Inflammatory macrophage treated with lipopolysaccharide for 4 hours (primary cell): ENCODE measurements at places on chromosomes 1 and 21.

GRCh38 chr1:24619376-24619775, 23.7 kb upstream of the SRRM1 start:
- DNase-seq = no peak

DNA sequence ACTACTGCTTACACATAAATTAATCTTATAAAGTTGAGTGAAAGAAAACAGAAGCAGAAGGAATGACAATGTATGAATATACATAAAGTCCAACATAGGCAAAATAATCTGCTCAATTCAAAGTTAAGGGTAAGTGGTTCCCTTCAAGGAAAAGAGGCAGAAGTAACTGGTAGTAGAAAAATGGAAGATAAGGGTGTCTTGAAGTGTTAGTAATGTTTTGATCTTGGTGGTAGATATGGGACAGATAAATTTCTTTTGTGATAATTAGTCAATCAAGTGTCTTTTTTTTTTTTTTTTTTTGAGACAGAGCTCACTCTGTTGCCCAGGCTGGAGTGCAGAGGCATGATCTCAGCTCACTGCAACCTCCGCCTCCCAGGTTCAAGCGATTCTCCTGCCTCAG, 12.7 kb downstream of the USP48 start:
- DNase-seq = no peak

DNA sequence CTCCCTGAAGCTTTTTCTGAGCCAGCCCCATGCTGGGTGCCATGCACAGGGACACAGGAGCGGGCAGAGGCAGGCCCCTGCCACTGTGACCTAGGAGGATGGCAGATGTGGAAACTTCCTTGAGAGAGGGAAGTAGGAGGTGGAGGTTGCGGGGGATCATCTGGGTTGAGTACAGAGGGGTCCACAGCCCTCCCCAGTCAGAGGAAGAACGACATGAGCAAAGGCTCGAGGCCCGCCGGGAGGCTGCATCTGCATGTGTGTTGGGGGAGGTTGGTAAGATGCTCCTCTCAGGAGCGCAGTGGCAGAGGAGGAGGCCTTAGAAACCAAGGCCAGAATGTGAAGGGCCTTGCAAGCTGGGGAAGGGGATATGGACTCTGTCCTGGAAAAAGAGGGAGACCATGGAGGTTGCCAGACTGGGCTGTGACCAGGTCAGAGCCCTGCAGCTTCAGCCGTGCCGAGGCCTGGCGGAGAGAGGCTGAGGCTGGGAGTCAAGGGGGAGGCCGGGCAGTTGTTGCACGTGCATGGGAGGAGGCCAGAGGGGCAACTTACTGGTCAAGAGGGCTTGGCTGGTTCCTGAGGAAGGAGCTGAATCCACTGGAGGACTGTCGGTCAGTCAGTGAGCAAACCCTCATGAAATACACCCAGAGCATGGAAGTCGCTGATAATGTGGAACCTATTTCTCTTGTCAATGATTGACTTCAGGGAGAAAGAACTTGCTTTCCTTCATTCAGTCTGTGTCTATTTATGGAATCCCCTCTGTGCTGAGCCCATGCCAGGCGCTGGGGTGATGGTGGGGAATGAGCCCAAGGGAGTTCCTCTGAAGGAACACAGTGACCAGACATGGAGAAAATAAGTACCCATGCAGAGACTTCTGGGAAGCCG, 31.7 kb downstream of the A3GALT2 start:
- DNase-seq = no peak

GRCh38 chr1:90721210-90722194, 4.4 kb upstream of the BARHL2 start:
- DNase-seq = peak; percentile 61

DNA sequence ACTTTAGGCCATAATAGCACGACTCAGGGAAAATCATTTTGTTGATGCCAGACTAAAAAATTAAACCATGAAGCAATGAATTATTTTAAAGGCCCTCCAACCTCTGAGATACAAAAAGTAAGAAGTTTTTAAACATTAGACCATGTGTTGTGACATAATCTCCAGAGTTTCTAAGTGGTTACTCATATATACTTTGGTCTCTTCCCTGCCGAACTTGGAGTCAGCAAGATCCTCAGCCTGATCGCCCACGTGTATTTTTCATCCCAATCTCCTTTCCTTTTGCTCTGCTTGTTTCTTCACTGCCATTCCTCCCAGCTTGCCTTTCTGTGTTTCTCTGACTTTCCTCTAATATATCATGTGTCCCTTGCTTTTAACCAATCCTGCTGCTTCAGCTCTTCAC, 3.8 kb downstream of the ARV1 start:
- no peak for DNase-seq

DNA sequence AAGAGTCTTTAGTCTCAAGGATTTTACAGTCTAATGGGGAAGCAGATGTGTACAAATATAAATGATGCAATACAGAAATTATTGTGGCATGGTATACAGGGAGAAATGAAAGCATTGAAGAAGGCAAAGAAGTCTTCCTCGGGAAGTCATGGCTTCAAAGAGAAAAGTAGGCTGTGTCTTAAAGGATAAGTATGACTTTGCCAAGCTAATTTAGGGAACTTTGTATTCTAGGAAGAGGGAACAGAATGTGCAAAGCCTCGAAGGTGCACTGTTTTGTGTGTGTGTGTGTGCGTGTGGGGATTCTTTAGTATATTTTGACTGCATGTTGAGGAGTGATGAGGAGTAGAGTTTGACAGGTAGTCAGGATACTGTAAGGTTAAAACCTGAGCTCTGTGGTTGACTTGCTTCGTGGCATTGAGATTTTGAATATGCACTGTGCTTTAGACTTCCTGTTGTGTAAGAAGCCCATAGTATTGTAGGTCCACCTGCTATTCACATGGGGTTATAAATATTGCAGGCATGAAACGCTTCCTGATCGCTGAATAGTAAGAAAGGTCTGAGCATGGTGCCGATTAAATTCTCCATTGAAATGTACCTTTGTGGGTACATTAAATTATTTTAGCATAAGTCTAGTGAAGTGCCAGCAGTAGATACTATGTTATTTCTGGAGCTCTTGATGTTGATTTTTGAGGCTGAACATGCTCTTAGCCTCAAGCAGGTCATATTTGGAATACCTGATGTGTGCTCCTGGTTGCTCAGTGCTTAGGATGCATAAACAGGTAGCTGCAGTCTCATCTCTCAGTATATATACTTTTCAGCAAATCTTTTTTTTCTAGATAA, 8.0 kb downstream of the SMAP2 start:
- peak; percentile 83 for DNase-seq

GRCh38 chr21:43645136-43645891, 14.0 kb downstream of the HSF2BP start:
- DNase-seq = peak; percentile 91

- peak; percentile 33 for DNase-seq
Measured at GRCh38 chr1:30111431-30111830, 612.0 kb downstream of the MATN1 start.

DNA sequence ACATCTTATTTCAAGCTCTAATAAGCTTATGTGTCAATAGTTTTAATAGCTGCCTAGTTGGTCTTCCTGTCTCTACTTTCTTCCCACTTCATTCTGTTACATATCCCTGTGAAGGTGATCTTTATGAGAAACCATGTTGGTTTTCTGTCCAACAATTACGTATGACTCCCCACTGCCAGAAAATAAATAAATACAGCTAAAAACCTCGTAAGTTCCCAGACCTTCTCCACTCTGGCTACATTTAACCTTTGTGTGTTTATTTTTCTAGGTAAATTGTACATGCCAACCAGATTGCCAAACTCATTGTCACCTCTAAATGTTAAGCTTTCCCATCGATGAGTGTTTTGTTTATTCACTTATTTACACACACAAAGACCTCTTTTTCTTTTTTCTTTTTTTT, 147.2 kb downstream of the CRB1 start:
- no peak for DNase-seq

DNA sequence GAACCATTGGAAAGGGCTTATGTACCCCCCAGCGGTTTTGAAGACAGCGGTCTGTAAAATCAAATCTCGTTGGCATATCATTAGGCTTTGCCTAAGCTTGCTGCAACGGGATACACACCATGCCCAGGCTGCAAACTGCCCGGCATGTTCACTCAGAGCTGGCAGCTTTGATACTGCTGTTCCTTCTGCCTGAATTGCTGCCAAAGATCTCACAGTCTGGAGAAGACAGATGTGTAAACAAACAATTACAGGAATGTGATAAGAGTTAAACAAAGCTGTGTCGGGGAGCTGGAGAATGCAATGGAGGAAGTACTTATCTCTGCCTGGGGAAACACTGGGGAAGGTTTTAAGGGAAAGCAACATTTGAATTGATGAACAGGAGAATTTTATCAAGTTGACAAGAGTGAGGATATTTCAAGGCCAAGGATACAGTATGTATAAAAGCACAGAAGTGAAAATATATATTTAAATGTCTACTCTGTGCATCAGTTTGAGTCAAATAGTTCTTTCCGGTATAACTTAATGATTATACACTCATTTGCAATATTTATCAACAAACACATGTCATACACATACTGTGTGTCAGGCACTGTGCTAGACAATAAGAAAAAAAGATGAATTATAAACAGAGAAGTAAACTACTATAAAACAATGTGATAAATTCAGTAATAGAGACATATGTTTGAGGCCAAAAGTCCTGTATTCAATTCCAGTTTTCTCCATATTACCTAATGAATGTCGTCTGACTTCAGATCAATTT, 29.9 kb downstream of the CHML start:
- DNase-seq = no peak

GRCh38 chr1:169024800-169025271, 81.7 kb upstream of the ATP1B1 start:
- DNase-seq = no peak

DNA sequence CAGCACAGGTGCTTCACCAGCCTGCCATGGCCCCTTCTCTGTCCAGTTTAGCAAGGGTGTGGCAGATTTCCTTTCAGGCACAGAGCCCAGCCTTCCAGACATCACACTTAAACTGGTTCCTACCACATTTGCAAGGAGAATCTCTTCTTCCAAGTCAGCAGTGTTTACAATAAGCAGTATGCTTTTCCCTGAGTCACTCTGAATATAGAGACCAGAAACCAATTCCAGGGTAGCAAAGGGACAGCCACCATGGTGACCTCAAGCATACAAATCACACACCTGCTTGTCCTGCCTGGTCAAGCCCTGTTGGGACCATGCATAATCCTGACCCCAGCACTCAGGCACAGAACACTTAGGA, 8.7 kb upstream of the CBR3 start:
- no peak for DNase-seq

GRCh38 chr1:30447080-30447479, 276.3 kb downstream of the MATN1 start:
- DNase-seq = no peak

DNA sequence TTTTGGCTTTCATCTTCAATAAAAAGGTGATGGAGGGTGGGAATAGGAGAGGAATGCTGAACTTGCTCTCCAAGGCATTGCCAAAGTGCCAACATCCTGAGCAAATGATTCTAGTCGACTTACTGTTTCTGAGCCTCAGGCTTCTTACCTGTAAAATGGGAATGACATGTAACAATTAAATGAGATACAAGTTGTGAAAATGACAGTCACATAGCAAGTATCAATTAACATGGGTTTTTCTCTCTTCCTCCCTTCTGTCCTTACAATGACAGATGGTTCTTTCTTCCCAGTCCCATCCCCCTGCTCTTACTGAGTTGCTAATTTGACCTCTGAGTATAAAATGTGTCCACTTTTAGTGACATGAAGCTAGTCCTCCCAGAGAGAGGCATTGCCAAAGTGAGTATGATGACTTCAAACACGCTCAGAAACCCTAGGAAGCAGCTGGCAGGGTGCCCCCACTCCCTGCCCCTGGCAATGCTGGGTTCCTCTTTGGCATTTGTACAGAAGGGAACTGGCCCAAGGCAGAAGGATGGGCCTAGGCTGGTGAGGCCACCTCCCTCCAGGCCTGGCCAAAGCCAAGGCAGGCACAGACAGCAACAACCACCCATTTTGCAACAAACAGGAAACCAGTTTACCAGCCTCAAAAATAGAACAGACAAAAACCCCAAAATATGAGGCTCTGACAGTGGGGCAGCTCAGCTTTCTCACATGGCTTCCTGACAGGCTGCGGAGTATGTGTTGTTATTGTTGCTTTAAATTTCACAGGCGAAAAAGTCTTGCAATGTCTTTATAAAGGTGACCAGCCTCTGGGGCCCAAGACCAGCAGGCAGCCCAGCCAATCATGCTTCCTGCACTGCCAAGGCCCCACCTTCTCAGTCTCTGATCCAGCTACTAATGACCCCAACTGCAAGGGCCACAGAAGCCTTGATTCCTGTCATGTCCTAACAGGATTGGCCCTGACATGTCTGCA, 115.9 kb downstream of the HIVEP3 start:
- DNase-seq = peak; percentile 81

DNA sequence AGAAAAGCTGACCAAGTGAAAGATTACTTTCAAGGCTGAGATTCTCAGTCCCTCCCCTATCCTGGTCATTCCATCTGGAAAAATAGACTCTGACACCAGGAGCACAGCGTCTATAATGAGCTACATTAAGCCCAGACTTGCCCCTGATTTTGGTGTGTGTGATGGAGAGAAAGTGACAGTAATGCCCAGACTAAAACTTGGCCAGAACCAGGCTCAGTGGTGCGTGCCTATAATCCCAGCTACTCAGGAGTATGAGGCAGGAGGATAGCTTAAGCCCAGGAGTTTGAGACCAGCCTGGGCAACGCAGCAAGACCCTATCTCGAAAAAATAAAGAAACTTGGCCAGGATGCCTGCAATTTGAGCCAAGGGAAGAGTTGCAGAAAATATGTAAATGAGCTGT, 15.9 kb downstream of the PLEKHA6 start:
- DNase-seq = no peak

DNA sequence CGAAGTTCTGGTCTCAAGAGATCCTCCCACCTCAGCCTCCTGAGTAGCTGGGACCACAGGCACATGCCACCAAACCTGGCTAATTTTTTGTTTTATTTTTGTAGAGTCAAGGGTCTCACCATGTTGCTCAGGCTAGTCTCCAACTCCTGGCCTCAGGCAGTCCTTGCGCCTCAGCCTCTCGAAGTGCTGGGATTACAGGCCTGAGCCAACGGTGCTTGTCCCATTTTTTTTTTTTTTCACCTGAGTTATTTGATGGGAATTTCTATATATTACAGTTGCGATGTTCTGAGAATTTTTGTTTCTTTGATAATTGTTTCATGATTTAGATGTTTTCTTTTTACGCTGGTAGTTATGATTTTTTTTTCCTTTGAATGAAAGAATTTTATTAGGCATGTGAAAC, 2.5 kb downstream of the RABGAP1L start:
- no peak for DNase-seq

DNA sequence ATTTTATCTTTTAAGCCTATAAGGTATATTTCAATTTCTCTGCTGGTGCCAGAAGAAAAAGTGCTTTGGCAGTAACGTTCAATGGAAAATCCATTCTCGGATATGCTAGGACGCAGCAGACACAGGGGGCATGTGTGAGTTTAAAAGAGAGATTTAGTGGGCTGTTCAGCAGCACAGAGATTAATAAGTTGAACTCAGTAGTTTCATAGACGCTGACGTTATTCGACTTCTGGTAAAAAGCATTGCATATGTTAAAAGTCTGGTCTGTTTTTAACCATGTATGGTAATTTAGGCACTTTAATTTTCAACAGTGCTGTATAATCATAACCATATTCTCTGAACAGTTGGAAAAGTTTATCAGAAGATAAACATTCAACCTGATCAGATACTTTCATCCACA, 99.6 kb downstream of the ATP6V1G3 start:
- DNase-seq = no peak

GRCh38 chr1:202376247-202376646, 27.7 kb downstream of the PPP1R12B start:
- peak; percentile 62 for DNase-seq

- DNase-seq = peak; percentile 94
Measured at GRCh38 chr1:150976879-150977694, 2.5 kb upstream of the CERS2 start.
